Smooth muscle cell of trachea (primary cell): ENCODE measurements at places on chromosomes 3 and 15. TPM values are rescaled to one million over a fixed set of nuclear protein-coding genes. Genes with fewer than 3 reads are reported as not detected.

Gene GNAT1
- total RNA-seq: not detected in 2 replicates

Gene AHSG
- total RNA-seq: not detected in 2 replicates

Gene CFAP92
- 0.17 TPM in 1 of 2 replicates, not detected in the other for total RNA-seq

Gene KLF13
- 32.9 and 45.8 TPM in 2 replicates for total RNA-seq

Gene TGM4
- total RNA-seq: not detected in 2 replicates

Gene POPDC2
- 0.15 and 0.33 TPM in 2 replicates for total RNA-seq

Gene WDR49
- total RNA-seq: 0.17 and 1.0 TPM in 2 replicates

Gene SEMA6D
- 6.6 and 11.5 TPM in 2 replicates for total RNA-seq

Gene SKOR1
- total RNA-seq: 0.15 and 0.17 TPM in 2 replicates

Gene XCR1
- total RNA-seq: under 0.01 TPM in 1 of 2 replicates, not detected in the other

Gene ATP6V1A
- total RNA-seq: 142 TPM in 2 replicates

Gene CHL1
- 3.3 and 8.9 TPM in 2 replicates for total RNA-seq

Gene GRAMD1C
- 3.8 and 7.1 TPM in 2 replicates for total RNA-seq

Gene MST1R
- 1.7 and 1.9 TPM in 2 replicates for total RNA-seq

Gene CFAP44
- total RNA-seq: 3.1 and 5.5 TPM in 2 replicates
